ENCODE measurements at places on chromosomes 7 and 10.

DNA sequence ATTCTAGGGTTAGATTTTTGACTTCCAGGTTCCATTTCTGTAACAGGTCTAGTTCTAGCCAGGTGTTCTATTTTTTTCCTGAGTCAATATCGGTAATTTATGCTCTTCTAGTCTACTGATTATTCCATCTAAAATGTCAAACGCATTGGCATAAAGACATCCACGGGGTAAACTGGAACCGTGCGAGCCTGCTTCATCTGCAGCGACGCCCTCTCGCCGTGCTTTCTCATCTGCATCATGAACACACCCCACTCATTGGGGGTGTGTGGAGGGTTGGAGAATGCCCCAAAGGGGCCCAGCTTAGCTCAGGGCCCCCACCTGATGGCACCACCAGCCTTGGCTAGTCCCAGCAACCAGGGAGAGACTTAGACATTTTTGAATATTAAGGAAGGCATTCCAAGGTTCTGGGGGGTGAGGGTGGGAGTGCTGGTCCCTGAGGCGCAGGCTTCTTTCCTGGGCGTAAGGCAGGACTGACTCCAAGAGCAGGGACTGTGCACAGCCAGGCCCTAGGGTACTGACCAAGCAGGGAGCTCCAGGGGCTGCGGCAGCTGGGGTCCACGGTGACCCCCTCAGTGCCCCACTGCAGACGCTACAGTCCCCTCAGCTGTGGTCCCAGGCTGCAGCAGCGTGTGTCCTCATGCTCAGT, 12.9 kb upstream of the CRYGN start:
- no peak for DNase-seq

GRCh38 chr7:106071999-106072714, 40.0 kb downstream of the SYPL1 start:
- DNase-seq = no peak

GRCh38 chr10:102245932-102246251, 560 bp downstream of the GBF1 start:
- no peak for DNase-seq

GRCh38 chr10:132422903-132423825, 26.2 kb downstream of the PWWP2B start:
- no peak for DNase-seq

DNA sequence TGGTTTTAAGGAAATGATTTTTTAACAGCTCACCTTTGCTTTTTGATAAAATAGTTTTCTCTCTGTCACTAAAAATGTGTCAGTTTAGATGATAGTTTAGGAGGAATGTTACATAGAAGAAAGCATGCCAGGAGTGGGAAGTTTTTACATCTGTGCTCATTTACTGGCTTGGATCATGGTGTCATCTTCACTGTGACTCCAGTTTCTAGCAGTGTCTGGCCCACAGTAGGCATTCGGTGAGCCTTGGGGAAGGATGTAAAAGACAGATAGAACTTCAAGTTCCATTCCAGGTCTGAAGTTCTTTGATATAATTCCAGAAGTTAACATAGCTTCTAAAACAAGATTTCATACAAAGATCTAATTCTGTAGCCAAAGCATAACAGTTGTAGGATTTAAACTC, 259.2 kb downstream of the BICC1 start:
- no peak for DNase-seq

DNA sequence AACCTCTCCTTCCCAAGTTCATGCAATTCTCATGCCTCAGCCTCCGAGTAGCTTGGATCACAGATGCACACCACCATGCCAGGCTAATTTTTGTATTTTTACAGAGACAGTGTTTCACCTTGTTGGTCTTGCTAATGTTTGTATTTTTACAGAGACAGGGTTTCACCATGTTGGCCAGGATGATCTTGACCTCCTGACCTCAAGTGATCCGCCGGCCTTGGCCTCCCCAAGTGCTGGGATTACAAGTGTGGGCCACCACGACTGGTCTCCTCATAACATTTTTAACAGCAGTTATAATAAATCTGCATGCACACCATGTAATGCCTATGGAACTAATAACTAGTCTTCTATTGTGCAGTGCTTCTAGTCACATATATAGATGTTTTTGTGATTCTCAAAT, 123.8 kb upstream of the VKORC1L1 start:
- DNase-seq = no peak

GRCh38 chr7:91865511-91865910, 15.0 kb downstream of the MTERF1 start:
- no peak for DNase-seq

DNA sequence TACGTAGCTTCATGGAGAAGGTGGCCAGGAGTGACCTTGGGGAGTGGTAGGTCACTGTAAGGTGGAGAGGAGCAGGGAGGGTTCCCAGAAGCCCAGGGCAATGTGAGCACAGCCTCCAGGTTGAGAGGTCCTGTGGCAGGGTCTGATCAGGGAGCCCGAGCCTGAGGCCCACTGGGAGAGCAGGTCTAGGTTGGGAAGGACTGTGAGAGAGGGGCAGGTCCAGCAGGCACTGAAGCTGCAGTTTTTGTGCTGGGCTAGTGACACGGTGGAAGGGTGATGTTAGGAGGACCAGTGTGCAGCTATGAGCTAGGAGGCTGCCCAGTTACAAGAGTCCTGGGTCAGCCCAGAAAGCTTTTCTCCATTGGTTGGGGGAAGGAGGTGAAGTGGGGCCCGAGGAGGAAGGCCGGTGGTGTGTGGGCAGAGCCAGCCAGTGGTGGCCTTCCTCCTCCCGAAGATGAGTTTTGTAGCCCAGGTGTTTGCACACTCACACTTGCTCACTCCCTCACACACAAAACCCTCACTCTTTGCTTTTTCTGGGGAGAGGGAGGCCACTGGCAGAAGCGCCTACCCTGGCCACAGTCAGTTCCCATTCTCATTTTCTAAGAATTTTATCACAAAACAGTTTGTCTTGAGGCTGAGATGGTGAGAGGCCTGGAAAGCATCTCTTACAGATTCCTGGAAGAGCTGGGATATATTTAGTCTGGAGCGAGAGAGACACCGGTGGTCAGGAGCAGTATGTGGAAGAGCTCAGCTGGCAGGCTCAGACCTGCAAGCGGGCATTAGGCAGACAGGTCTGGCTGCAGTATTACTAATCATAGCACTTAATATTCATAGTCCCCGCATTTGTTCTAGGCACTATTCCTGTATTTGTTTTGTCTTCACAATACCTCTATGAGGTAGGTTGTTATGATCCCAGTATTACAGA, 57.1 kb downstream of the ZNF467 start:
- DNase-seq = no peak

GRCh38 chr10:96450529-96451207, 63.1 kb downstream of the TLL2 start:
- DNase-seq = no peak

GRCh38 chr10:12041766-12042408, 722 bp downstream of the UPF2 start:
- DNase-seq = no peak

DNA sequence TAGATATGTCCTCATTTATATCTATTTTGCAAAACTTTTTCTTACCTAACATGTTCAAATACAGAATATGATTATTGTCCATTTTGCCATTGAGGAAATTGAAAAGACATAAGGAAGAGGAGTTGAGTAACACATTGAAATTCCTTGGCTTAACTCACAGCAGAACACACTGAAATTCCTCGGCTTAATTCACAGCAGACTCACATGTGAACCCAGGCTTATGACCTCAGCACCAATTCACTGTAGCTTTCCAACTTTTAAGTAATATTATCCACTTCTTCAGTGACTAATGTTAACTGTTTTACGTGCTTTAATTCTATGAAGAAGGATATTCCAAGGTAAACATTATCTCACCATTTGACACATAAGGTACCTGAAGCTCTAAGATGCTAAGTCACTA, 597.5 kb upstream of the PFKP start:
- DNase-seq = no peak

DNA sequence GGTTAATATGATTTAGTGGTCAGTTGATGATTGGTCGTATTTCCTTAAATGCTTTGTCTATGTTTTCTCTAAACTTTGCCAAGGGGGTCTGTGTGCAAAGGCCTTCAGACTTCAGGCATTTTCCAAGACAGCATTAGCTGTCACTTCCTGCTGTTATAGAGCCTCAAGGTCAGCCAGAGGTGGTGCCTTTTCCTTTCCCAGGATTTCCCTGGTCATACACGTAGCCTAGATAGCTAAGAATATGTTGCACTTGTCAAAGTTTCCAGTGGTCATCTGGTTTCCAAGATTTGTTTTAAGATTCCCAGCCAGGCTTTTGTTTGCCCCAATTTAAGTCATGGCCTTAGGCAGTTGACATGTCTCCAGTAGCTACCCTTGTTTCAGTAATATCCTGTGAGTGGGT, 133.2 kb upstream of the IGFBP3 start:
- DNase-seq = no peak

DNA sequence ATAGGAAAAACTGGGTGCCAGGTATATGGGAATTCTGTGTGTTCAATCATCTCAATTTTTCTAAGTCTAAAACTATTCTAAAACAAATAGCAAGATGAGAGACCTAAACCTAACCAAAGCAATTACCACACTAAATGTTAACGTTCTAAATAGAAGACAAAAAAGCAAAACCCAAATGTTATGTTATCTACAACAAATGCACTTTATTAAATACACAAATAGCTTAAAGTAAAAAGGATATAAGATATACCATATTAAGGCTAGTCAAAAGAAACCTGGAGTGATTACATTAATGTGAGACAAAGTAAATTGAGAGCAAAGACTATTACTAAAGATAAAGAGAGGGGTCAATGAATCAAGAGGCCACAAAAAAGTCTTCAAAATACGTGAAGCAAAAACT, 81.4 kb downstream of the LARP4B start:
- no peak for DNase-seq

DNA sequence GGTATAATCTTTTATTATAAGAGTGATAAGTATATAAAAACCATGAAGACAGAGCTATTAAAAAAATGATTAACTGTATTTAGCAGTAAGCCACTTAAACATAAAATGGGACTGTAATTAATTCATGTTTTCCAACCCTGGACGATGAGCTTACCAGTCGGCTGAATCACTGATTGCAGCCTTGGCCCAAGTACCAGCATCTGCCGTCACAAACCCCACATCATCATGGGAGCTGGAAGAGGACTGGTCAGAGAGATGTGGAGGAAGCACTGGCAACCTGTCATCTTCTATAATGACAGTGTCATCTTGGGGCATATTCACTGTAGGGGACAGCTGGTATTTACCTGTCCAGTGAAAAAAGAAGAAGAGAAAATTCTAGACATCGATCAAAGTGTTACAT, 473.6 kb downstream of the PARD3 start:
- DNase-seq = no peak

GRCh38 chr10:15853800-15854199, 6.5 kb downstream of the MINDY3 start:
- DNase-seq = no peak

GRCh38 chr7:52095861-52096260, 779.3 kb upstream of the COBL start:
- DNase-seq = no peak

DNA sequence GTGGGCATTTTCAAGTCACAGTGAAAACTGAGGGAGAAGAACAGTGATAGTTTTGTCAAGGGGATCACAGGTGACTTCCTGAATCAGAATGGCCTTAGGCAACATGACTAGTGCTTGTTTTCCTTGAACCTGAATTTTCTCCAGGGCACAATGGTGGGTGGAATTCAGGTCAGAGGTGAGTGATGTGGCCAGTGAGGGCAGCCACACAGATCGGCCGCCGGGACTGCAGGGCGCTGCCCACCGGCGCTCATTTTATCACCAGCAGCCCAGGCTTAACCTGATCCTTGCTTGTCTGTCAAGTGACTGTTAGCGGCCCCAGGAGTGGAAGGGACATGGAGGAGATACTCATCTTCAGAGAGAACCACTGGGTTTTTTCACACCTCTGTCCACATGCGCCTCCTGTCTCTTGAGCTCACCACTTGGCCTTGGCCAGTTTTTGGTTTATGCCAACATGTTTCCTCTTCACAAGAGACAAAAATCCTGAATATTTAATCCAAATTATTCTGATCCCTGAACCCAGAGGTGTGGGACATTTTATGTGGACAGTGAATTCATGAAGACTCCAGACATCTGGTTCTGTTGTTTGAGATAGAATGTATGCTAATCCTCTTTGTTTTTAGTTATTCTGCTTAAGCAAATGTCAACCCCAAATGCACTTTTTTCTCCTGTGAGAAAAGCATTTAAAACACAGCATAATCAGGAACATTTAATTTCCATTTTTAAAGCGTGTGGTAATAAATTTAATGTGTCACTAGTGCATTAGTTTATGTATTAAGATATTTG, 108.7 kb downstream of the DOCK1 start:
- DNase-seq = no peak

- DNase-seq = no peak
Observed at GRCh38 chr7:108236681-108237415, 106.7 kb upstream of the LAMB4 start.

- DNase-seq = no peak
Observed at GRCh38 chr10:121260377-121260776, 337.9 kb downstream of the FGFR2 start.

- no peak for DNase-seq
Observed at GRCh38 chr7:76338298-76339084, 20.3 kb downstream of the YWHAG start.

DNA sequence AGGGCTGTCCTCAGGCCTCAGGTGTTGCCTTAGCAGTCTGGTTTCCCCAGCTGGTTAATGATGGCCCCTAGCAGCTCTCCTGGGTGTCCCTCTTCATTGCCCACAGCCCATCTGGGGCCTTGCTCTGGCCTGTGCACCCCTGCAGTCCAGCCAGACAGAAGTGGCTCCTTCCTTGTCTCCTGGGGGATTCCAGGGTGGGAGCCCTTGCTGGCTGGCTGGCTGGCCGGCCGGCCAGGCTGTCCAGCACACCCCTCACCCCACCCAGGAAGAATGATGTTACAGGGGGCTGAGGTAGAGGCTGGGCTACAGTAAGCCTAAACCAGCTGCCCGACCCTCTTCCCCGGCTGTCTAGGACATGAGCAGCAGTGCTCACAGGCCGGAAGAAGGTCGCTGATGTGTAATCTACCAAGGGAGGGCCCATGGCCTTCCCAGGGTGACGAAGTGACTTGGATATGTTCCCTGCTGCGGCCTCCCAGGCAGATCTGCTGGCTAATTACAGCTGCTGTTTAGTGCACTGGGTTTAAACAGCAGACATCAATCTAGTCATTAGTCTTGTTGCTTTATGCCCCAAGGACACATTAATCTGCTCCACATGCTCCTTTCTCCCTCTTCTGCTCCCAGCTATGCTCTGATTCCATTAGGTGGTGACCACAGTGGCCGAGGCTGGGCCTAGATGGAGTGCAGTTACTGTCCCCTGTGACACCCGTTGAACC, 53.8 kb upstream of the LRRC4 start:
- DNase-seq = no peak

GRCh38 chr10:49307921-49308320, 9.0 kb downstream of the C10orf71 start:
- DNase-seq = no peak
